ENCODE measurements at places on chromosomes 6 and 20.

DNA sequence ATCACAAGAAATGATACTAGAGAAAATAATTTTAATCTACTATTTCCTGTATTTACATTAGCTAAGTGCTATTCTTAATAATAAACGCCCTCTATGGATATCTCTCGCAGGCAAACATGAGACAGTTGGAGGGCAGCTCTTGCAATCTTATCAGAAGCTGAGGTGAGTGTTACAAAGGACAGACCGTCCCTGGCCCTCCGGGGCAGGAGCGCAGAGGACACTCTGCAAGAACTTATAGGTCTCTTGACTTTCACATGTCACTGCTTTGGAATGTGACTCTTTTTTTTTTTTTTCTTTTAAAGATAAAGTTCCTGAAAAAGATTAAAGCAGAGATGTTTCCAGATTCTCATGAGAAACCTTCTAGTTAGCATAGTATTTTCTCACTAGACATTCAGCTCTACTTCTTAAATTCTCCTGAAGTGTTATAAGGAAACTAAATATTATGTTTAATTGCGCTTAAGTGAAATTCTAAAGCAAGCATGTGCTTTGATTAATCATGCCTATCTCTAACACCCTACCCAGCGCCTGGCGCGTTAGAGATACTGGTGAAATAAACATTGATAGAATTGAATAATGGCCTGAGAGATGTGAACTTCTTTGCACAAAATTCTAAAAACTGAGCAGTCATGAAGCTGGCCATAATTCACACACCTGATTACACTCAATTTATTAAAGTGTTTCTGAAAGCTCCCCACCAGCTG lies 57.4 kb downstream of the SYTL3 start:
- no peak for DNase-seq

DNA sequence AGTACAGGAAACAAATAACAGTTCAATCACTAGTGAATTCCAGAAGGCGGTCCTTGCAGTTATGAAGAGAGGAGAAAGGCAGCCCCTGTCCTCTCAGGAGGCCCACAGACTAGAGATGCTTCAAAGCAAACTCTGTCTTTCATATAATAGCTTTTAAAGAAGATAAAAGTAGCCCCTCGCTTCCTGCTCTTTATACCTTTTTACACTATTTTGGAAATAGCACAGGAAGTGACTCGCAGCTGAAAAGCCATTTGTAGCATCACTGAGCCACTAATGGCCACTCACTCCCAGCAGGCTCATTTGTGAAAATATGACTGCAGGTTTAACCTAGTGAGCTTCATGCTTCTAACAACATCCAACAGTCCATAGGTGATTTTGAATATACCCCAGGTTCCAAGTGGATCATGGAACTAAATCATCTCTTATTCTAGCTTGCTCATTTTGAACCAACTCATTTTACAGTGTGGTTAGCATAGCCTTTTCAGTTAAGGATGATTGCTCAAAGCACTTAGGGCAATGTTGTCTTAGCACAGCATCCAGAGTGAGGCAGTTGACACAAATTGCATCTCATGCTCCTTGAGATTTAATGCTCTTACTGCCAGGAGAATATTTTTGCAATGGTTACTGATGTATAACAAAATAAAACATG lies 136.0 kb upstream of the NRSN1 start:
- DNase-seq: no peak

- no peak for DNase-seq
Measured at GRCh38 chr6:31495580-31495979, 2.4 kb upstream of the MICB start.

DNA sequence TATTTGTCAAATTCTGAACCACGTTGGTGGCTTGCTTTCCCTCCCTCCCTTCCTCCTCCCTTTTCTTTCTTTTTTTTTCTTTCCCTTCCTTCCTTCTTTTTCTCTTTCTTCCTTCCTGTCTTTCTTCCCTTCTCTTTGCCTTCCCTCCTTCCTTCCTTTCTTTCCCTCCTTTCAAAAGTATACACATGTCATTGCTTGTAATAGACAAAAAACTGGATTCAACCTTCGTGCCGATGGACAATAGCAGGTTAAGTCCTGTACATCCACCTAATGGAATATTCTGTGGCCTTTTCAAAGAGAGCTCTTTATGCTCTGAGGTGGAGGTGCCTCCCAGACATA lies 72.2 kb downstream of the BANF2 start:
- no peak for DNase-seq

GRCh38 chr20:13142143-13142542 lies 78.9 kb upstream of the ISM1 start:
- DNase-seq: no peak

Measured in activated T-helper 1 cell treated with anti-CD3 and anti-CD28 coated beads, Interleukin-2, amount 50 U/mL, for 16 hours (primary cell).